ENCODE measurements at places on chromosomes 4 and X.

DNA sequence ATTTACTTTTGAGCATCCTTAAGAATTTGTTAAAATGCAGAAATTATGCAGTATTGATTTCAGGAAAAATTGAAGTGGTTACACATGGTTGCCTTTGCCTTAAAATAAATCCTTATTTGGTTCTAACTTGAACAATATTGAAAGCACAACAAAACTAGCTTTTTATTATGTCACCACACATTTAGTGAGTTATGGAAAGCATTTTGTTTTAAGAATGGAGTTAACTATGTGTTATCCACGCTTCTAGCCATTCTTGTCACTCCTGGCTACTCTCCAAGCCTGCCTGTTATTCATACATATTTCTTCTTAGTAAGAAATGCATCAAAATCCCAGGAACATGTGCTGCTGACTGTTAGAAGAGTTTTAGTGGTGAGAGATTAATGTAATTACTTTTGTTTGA, 73.9 kb downstream of the FAT4 start:
- no peak for DNase-seq

GRCh38 chr4:89334311-89334710, 26.7 kb upstream of the GPRIN3 start:
- DNase-seq: no peak

DNA sequence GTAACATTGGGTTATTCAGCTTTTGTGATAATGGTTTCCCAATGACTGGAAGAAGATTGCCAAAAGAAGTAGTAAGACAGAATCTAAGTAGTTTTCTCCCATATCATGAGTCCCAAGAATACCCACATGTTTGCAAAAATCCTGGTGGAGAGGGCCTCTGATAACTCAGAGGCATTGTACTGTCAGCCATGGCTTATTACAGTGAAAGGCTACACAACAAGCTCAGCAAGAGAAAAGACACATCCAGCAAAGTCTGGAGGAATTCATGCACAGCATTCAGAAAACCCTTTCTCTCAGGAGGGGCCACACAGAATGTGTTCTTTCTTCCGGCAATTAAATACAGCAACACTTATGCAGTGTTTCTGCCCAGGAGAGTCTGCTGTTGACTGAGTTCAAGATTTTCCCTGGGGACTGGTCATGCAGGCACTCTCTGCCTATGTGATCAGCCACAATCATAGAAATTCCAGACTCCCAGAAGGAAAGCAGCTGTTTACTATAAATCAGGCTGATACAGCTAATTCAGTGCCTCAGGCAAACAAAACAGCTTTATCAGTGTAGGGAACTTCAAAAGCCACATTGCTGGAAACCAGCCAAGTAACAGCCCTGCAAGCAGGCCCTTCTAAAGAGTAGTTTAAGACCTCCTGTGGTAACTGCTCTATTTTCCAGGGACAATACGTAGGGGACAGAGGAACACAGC, 937.1 kb downstream of the CCSER1 start:
- DNase-seq: no peak

DNA sequence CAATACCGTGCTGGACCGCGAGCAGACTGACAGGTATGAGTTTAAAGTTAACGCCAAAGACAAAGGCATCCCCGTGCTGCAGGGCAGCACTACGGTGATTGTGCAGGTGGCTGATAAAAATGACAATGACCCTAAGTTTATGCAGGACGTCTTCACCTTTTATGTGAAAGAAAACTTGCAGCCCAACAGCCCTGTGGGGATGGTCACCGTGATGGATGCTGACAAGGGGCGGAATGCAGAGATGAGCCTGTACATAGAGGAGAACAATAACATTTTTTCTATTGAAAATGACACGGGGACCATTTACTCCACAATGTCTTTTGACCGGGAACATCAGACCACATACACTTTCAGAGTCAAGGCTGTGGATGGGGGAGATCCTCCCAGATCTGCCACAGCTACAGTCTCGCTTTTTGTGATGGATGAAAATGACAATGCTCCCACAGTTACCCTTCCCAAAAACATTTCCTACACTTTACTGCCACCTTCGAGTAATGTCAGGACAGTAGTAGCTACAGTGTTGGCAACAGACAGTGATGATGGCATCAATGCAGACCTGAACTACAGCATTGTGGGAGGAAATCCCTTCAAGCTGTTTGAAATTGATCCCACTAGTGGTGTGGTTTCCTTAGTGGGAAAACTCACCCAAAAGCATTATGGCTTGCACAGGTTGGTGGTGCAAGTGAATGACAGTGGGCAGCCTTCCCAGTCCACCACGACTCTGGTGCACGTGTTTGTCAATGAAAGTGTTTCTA, 3.2 kb downstream of the PCDH7 start:
- DNase-seq: no peak

GRCh38 chr4:5203993-5204310, 152.7 kb downstream of the STK32B start:
- no peak for DNase-seq

- DNase-seq: no peak
Measured at GRCh38 chrX:100587861-100588260, 3.1 kb downstream of the TNMD start.

DNA sequence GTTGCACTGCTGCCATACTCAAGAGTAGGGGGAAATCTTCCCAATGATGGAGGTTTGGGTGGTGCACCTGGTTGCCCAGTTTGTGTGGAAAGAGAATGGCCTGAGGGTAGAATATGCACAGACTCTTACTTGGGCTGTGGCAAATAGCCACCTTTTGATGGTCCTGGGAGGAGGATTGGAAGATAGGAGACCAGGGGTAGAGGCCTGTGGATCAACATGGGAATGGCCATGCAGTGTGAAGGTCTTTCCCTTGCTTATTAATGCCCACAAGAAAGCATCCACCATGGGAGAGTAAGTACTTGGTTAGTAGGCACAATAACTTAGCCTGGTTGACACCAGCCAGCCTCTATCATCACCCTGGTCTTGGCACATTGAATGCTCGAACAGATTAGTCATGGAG, 156.8 kb upstream of the LEF1 start:
- no peak for DNase-seq

DNA sequence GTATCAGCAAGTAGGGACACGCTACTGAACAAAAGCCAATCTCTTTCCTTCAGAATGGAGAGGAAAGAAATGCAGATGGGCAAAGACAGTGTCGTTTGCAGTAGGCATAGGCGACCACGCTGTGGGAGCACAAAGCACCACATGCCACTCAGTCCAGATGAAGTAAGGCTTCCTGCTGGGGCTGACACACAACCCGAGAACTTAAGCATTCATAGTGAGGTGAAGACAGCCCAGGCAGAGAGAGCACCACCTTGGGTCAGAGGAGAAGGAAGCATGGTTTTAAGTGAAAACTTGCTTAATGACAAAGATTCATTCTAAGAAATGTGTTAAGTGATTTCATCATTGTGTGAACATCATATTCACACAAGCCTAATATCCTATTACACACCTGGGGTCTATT, 238.8 kb downstream of the MGST2 start:
- no peak for DNase-seq

- DNase-seq: no peak
Measured at GRCh38 chr4:151475035-151475714, 66.2 kb downstream of the FHIP1A start.

- DNase-seq: no peak
Measured at GRCh38 chrX:18210470-18210869, 10.2 kb downstream of the BEND2 start.

- no peak for DNase-seq
Measured at GRCh38 chr4:156571146-156571545, 400.5 kb downstream of the PDGFC start.

GRCh38 chrX:136215559-136215958, 35.6 kb downstream of the MAP7D3 start:
- no peak for DNase-seq

DNA sequence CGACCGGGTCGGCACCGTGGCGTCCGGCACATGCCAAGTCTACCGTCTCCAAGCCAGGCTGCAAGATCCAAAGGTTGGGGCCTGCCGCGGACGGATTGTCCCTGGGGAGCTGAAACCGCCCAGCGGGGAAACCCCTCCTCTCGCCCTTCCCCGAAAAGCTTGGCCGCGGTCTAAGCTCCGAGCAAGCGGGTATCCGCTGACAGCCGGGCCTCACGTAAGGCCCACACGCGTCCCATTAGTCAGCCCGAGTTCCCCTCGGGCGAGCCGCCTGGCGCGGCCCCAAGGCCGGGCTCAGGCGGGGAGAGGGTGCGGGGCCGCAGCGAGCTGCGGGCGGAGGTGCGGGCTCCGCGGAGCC, 6.8 kb upstream of the BCOR start:
- DNase-seq: no peak

DNA sequence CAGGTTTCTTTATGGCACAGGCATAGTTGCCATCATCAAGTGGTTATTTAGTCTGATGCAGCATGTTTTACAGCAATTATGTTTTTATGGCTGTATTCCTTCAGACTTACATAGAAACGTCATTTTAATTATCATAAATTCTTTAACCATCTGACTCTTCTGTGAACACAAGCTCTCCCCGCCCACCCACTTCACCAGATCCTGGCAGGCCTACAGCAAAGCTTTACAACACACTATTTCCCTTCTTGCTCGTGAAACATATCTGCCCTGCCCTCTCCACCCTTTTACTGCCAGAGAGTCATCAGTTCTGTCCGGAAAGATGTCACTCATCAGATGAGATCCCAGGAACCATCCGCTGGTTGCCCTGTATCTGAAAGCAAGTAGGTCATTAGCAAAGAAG, 120.5 kb downstream of the HS6ST2 start:
- DNase-seq: no peak

GRCh38 chr4:76809594-76810305, 88.2 kb downstream of the SOWAHB start:
- no peak for DNase-seq

- DNase-seq: no peak
Measured at GRCh38 chr4:129926936-129927335, 831.0 kb downstream of the C4orf33 start.

DNA sequence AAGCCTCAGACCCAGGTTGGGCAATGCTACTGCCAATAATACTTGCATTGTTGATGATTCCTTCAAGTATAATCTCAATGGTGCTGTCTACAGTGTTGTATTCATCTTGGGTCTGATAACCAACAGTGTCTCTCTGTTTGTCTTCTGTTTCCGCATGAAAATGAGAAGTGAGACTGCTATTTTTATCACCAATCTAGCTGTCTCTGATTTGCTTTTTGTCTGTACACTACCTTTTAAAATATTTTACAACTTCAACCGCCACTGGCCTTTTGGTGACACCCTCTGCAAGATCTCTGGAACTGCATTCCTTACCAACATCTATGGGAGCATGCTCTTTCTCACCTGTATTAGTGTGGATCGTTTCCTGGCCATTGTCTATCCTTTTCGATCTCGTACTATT, 7.4 kb downstream of the LPAR4 start:
- DNase-seq: no peak

DNA sequence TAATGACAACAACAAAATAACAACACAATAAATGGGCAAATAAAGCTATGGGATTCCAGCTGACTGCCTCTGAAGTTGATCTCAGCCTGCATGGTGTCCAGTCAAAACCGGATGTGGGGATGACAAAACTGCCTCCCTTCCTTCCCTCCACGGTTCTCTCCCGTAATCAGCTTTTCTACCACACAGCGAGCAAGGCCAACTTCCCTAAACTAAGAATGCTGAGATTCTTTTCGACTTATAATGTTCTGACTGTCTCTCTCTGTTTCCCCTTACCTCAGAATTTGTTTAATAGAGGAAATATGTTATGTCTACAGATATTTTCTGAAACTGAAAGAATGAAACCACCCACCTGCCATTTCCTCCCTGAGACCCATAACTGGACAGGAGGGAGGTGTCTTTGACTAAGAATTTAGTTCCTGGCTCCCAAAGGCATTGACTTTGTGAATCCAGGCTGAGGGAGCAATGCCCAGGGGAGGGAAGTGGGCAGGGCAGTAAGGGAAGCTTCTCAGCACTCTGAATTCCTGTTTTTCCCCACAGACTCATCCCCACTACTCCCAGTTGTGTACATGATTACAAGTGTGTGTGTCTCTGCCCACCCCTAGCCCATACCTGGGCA, 1.0 kb upstream of the TLR1 start:
- DNase-seq: peak; percentile 54

DNA sequence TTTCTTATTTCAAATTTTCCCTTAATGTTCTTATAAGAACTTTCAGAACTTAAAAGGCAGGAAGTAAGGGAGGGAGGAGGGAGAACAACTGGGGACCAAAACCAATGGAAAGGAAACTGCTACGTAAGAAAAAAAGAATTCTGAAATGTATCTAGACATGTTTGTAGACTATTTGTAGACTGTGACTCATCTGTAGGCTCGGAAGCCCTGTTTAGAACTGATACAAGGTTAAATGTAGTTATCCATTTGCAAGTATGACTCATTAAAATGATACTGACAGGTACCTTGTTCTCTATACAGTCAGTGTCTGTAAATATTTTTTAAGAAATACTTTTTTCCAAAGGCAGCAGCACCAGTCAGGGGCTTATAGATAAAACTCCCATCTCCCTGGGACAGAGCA, 202.0 kb downstream of the DHX15 start:
- DNase-seq: no peak

GRCh38 chr4:1575418-1576303, 108.5 kb downstream of the FAM53A start:
- DNase-seq: no peak

DNA sequence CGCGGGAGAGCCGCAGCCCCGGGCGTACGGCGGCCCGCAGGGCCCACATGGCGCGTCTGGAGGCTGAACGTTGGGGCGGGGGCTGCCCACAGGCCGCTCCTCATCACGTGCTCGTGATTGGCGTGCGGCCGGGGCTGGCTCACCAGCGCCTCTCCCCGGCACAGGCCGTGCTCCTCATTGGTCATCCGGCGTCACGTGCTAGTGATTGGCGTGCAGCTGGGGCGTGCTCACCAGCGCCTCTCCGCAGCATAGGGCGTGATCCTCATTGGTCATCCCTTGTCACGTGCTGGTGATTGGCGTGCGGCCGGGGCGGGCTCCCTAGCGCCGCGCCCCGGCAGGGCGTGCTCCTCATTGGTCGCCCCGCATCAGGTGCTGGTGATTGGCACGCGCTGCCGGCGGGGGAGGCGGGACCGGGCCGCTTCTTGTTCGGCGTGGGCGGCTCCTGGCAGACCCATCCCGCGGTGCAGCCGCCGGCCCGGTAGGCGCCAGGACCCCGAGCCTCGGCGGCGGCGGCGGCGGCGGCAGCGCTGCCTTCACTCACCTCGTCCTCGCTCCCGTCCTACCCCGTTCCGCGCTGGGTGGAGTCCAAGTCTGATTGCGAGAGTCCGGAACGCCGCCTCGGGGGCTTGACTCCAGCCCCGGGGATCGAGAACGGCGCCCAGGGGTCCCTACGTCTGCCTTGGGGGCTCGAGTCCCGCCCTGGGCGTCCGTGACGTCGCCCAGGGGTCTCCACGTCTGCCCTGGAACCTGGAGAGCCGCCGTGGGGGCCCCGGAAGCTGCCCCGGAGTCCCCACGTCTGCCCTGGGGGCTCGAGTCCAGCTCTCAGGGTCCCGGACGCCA, at the start of gene GTPBP6:
Gene GTPBP6, minus strand, starts transcription at position 58 of the 840 bp plus-strand sequence. Its CDS starts 9 bp downstream, at position 49.
- peak; percentile 100 for DNase-seq

- DNase-seq: no peak
Measured at GRCh38 chrX:41589634-41590270, 99.0 kb upstream of the GPR34 start.

- no peak for DNase-seq
Measured at GRCh38 chr4:99378876-99379275, 26.3 kb upstream of the ADH1C start.

GRCh38 chr4:101790521-101791181, at the start of gene BANK1:
TSS of gene BANK1 (plus strand) at chr4:101790730. CDS start at chr4:101790881, 151 bp downstream.
- DNase-seq: peak; percentile 69

GRCh38 chr4:79848329-79848728, 224.7 kb downstream of the ANTXR2 start:
- no peak for DNase-seq

- DNase-seq: no peak
Measured at GRCh38 chr4:6324999-6325787, 55.5 kb downstream of the WFS1 start.

All from T-helper 1 cell (primary cell).